ENCODE measurements at places on chromosomes 6 and 20.

DNA sequence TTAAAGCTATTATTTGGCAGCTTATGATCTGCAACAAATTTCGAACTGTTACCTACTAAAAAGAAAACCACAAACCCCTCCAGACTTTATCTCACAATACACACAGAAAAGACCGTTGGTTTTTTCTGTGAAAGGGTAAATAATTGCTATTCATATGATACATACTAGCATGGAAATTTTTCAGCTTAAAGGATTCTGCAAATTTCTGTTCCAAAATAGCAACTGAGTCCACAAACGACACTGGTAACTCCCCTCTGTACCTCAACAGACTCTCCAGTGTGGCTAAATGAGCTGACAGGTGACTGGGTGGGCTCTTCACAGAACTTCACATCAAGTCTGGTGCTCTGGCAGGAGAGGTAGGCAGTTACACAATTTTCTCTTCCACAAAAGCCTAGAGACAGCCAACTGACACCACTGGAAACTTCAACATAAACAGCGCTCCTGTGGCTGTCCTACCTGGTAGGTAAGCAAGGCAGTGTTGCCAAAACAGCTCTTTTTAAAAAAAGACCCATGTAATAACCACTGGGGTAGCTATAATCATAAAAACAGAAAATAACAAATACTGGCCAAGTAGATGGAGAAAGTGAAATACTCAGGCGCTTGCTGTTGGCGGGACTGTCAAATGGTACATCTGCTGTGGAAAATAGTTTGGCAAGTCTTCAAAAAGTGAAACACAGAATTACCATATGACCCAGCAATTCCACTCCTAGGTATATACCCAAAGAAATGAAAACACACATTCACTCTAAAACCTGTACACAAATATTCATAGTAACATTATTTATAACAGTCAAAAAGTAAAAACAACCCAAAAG lies 37.8 kb downstream of the ELOVL5 start:
- DNase-seq, result peak; percentile 86

GRCh38 chr20:8875586-8875985 lies 193.3 kb upstream of the PLCB4 start:
- DNase-seq, result no peak

DNA sequence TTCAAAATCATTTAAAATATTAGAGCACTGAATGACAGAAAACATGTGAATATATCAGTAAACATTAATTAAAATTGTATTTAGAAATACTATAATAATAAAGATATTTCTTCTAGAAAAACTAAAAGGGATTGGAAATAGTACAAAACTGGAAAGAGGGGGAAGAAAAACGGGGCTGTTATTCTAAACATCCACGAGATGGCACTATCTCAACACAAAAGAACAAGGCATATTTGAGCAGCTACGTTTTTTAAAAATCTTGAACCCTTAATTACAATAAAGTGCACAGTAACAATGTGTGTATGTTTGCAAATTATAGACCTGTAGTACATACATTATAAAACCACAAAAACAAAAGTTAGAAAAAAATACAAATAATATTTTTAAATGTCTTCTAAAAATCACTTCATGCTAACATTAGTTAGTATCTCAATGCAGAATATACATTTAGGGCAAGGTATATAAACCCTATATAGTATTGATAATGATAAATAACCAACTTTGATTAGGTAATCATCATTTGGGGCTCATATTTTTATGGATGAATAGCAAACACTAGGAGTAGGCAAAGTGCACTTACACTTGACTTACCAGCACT lies 42.5 kb upstream of the PNISR start:
- DNase-seq, result peak; percentile 72

DNA sequence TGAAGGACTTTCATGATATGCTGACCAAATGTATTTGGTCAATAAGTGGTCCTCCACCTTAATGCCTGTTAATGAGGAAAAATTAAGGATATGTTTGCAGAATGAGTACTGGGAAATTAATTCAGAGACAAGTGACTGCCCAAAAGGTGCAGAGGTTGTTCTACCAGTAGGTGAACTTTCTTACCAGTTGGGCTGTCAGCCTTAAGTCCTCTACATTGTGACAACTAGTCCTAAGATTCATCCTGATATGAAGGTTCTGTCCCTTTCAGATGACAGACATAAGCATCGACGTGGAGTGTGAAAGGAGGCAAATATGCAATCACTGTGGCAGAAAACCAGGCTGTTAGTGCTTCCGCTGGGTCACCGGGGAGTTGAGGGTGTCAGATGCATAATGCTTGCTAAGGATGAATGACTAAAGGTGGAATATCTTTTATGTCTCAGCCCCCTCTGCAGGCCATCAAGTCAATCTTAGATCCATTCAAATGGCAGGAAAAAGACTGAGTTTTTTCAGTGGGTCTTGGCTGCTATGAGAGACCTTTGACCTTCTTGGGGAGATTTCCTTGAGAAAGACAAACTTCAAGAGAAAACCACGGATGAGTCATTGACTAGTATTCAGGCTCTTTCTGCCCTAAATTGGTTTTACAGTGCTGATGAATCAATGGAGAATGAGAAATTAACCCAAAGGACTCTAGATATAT lies 226.0 kb downstream of the TPBG start:
- DNase-seq, result peak; percentile 57

DNA sequence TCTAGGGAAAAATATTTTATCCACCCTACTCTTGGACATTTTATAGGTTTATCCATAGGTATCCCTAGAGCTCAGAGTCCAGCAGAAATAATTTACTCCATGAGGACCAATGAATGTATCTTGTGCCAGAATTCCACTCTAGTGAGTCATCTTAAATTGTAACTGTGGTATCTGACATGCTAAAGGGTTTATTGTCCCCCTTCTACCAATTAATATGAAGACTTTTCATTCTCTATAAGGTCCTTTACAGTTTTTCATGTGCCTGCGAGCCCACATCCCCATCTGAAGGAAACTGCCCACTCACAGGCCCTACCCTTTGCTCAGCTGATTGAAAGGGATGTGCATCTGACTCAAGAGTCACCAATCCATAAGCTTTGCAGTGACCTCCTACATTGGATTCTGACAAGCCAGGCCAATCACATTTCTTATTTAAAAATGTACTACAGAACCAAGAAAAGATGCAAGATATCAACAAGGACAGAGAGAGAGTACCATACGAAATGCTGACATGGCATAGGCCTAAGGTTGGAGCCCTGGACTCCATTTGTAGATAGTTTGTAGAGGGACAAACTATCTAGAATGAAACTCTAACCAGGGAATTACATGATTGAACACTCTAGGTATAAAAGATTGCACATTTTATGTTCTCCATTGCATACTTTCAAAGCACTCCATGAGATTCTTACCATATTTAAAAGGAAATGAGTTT lies 93.4 kb upstream of the DEFB112 start:
- no peak for DNase-seq

DNA sequence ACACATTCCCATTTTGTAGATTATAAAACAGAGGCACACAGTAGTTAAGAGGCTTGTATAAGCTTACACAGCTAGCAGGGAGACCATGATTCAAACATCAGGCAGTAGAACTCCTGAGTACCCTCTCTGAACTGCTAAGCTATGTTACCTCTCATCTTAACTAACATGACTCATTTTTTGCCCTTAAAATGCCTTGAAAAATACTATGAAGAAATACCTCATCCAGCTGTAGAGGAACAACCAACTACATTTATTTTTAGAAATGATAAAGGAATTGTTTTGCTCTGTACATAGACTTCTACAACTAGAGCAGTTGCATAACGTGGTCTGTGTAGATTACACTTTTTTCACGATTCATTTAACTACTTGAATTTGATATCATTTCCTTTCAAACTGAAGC lies 102.1 kb downstream of the FLRT3 start:
- DNase-seq, result no peak

DNA sequence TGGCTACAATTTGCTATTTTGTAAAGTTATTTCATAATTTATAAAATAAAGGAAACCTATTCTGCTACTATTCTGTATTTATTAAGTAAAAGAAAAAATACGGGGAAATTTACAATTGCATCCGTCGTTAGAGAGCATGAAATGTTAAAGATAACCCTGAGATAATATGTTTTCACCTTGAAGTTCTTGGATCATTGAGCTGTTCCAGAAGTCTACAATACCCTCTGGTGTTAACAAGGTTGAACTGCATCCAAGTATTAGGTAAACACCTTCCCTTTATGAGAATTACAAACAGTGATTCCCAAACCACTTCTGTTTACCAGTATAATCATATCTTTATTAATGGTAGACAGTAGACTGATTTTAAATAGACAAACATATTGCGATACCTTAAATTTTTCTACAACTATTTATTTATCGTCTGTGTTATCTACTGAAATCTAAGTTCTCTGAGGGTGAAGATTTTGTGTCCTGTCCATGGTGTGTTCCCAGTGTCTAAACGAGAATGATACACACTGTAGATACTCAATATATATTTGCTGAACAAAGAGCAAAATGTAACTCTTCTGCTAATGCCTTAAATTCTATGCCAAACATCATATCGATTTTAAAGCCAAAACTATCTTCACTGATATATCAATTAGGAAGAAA lies 28.2 kb downstream of the TBC1D32 start:
- peak; percentile 75 for DNase-seq

- peak; percentile 6 for DNase-seq
Observed at GRCh38 chr20:36162272-36162966, 7.9 kb downstream of the EPB41L1 start.

- DNase-seq, result peak; percentile 87
Observed at GRCh38 chr6:43937236-43938177, 167.5 kb downstream of the VEGFA start.

GRCh38 chr6:30520522-30520921 lies 31.2 kb downstream of the HLA-E start:
- DNase-seq, result no peak

DNA sequence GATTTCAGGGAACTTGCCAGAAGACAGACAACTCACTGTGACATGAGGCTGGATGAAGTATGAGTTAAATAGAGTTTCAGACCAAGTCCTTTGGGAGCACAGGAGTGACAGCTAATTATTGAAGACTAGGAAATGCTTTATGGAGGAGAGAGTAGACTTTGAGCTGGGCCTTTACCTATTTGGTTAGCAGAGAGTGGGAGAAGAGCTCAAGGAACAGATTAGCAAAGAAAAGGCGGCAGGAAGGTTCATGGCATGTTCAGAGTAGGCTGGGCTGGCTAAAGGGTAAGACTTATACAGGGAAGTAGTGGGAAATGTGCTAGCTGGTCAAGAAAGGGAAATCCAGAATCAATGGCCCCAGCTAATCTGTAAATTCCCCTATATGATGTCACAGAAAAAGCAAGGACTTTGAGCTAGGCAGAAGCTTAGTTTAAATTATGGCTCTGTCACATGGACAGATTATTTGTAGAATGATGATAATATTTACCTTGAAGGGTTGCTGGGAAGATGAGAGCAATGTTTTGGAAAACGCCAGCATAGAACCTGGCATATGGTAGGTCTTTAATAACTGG lies 19.0 kb downstream of the CEP250 start:
- DNase-seq, result no peak

GRCh38 chr6:15382712-15383111 lies 136.8 kb downstream of the JARID2 start:
- no peak for DNase-seq

GRCh38 chr6:57173056-57173885 lies 1.1 kb downstream of the BAG2 start:
- peak; percentile 75 for DNase-seq

DNA sequence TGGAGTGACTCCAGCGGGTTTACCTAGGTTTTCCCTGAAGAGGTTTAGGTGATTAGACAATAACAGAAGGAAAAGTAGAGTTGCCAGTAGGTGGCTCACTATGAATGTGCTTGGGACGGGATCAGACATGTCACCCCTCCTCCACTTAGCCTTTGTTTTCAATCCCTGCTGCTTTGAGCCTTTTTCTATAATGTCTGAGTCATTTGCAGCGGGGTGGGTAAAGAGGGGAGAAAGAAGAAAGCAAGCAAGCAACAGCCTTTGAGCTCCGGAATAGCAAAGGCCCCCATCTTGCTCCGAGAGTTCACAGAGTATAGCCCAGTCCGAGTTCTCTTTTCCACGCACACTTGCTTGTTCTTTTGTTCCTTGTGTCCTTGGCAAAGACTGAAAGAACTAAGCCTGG lies 129.1 kb downstream of the PACRG start:
- peak; percentile 20 for DNase-seq

DNA sequence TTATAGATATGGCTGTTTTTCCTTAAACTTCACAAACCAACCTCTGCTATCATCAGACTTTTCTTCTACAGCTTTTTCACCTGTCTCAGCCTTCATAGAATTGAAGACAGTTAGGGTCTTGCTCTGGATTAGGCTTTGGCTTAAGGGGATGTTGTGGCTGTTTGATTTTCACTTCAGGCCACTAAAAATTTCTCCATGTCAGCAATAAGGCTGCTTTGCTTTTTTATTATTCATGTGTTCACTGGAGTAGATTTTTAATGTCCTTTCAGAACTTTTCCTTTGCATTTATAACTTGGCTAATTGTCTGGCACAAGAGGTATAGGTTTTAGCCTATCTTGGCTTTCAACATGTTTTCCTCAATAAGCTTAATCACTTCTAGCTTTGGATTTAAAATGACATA lies 392.6 kb downstream of the RFPL4B start:
- DNase-seq, result no peak

DNA sequence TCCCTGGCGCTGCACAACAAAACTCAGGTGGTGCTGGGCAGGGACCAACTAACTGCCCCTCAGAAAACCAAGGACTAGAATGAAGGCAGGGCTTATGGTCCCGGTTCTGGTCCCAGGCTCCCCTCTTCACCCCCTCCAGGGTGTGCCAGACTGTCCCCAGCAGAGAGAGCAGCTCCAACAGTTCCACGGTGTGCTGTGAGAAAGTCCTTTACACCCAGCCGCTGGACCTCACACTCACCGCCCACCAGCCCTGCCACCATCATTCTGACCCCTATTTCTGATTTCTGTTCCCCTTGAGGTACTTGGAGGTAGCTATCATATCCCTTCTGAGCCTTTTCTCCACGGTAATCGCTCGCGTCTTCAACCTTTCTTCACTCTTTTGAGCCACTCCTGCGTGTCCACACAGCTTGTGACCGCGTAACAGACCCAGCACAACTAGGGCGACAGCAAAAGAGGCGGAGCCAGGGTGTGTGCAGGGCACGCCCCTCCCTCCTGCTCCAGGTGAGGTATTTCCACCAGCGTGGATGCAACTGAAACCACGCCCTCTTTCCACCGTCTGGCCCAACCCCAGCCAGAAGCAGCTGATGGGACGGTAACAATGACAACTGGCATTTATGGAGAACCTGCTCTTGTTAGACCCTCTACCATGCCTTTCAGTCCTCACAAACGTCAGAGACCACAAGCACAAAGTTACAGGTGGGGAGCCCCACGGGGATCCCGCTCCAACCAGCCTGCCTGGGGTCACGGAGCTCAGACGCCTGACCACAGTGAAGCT lies 2.3 kb downstream of the PXDC1 start:
- no peak for DNase-seq

All from OCI-M1 (cell line).